Activated CD4-positive, alpha-beta T cell treated with anti-CD3 and anti-CD28 coated beads, Interleukin-2, amount 10 ng/mL, durations not matched to agents 24 days and 14 days (primary cell): ENCODE measurements at places on chromosomes 7 and 10.

DNA sequence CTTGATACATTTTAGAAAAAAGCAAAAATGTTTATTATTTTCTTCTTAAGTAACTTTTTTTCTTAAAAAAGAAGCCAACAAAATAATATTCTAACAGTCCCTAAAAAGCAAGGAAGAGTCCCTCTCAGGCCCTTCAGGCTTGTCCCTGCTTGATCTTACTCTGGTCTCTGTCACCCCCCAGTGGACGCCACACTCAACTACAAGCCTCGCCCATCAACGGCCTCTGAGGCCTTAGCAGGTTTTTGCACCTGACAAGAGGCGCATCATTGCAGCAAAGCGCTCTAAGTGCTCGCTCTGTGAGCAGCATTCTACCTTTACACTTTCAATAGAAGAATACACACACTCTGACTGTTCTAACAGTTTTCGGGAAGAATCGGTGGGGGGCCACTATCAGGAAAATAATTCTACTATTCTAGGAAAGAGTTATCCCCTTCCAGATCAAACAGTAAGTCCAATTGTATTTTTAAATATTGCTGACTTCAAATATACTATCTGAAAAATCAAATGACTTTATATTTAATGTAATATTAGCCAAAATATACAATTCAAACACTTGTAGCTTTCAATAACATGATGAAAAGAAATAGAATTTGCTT lies 139.2 kb downstream of the USP6NL start:
- H3K4me1 ChIP-seq = no peaks in the 10 kb centered on the region
- no peaks in the 10 kb centered on the region for H3K36me3 ChIP-seq
- H3K27ac ChIP-seq = no peak overlapping the region
- H3K27me3 ChIP-seq = no peaks in the 10 kb centered on the region
- no peak overlapping the region for H3K4me3 ChIP-seq
- peak; percentile 91 for DNase-seq

GRCh38 chr10:3213208-3213607 lies 40.6 kb upstream of the PITRM1 start:
- H3K27me3 ChIP-seq = peaks cover 40% of the 10 kb centered on the region
- no peak for DNase-seq
- H3K36me3 ChIP-seq = no peaks in the 10 kb centered on the region
- no peaks in the 10 kb centered on the region for H3K4me1 ChIP-seq

DNA sequence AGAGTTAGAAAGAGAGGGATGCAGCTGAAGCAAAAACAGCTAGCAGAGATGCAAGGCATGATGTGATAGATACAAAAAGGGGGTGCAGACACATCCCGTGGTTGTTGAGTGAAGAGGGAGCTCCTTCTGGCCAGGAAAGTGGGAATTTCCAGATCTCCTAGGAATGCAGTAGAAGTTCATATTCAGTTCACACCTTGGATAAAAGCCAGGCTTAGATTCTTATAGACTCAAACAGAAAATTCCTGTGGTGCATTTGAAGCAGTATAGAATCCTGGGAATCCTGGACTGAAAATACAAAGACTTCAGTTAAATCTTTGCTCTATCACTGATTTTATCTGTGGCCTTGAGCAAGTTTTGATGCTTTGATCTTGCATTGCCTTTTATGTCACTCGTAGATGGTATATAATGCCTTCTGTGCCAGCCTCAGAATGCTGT lies 33.9 kb downstream of the SGPL1 start:
- H3K27ac ChIP-seq = no peak overlapping the region
- peaks cover 42% of the 10 kb centered on the region for H3K36me3 ChIP-seq
- DNase-seq = no peak
- H3K4me1 ChIP-seq = peaks cover 21% of the 10 kb centered on the region
- H3K27me3 ChIP-seq = no peaks in the 10 kb centered on the region
- no peak overlapping the region for H3K4me3 ChIP-seq

GRCh38 chr10:1189166-1190051 lies 133.2 kb downstream of the WDR37 start:
- H3K36me3 ChIP-seq = no peaks in the 10 kb centered on the region
- H3K4me1 ChIP-seq = peaks cover 8% of the 10 kb centered on the region
- H3K27ac ChIP-seq = no peak overlapping the region
- DNase-seq = no peak
- peaks cover 3% of the 10 kb centered on the region for H3K27me3 ChIP-seq

DNA sequence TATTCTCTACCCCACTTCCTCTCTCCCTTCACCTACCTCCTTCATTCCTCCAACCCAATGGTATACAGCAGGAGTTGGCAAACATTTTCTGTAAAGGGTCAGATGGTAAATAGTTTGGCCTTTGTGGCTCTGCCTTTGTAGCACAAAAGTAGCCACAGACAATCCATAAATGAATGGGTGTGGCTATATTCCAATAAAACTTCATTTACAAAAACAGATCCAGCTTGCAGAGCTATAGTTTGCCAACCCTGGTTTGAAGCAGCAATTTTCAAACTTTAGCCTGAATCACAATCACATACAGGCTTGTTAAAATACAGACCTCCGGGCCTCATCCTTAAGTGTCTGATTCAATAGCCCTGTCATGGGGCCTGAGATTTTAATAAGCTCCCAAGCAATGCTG lies 110.5 kb downstream of the CPEB3 start:
- no peak overlapping the region for H3K27ac ChIP-seq
- H3K4me3 ChIP-seq = no peak overlapping the region
- H3K36me3 ChIP-seq = peaks cover 3% of the 10 kb centered on the region
- H3K4me1 ChIP-seq = no peaks in the 10 kb centered on the region
- no peak for DNase-seq

GRCh38 chr7:112108981-112109380 lies 97.2 kb downstream of the DOCK4 start:
- H3K27me3 ChIP-seq = no peaks in the 10 kb centered on the region
- no peaks in the 10 kb centered on the region for H3K36me3 ChIP-seq
- DNase-seq = no peak
- no peak overlapping the region for H3K4me3 ChIP-seq
- no peaks in the 10 kb centered on the region for H3K4me1 ChIP-seq

- peaks cover 24% of the 10 kb centered on the region for H3K4me1 ChIP-seq
- DNase-seq = peak; percentile 58
- H3K27ac ChIP-seq = peak overlapping the region; percentile 93
- H3K36me3 ChIP-seq = peaks cover 15% of the 10 kb centered on the region
These were observed 88.5 kb downstream of the ANKRD7 start for GRCh38 chr7:118312966-118313365.

- H3K4me3 ChIP-seq = no peak overlapping the region
- no peaks in the 10 kb centered on the region for H3K36me3 ChIP-seq
- peaks cover 4% of the 10 kb centered on the region for H3K27me3 ChIP-seq
- DNase-seq = no peak
These were observed 169.5 kb downstream of the CPED1 start for GRCh38 chr7:121157885-121158590.

DNA sequence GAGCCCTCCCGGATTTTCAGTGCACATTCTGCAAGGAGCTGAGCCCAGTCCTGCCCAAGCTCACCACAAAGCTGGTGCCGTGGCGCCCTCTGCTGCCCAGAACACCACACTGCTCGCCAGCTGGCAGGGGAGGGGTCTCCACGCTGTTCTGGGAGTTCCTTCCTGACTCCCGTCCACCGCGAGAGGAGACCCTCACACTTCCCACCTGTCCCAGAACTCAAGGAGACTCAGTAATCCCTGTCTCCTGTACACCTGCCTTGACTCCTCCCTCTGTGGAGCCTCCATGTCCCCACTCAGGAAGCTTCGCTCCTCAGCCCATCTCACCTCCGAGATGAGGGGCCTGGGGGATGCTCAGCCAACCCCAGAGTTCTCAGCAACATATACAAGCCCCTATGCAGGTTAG lies 11.3 kb downstream of the C10orf105 start:
- no peak overlapping the region for H3K27ac ChIP-seq
- no peak overlapping the region for H3K4me3 ChIP-seq
- no peaks in the 10 kb centered on the region for H3K27me3 ChIP-seq
- peaks cover 34% of the 10 kb centered on the region for H3K4me1 ChIP-seq
- H3K36me3 ChIP-seq = no peaks in the 10 kb centered on the region

GRCh38 chr7:138871814-138872090 lies 73.8 kb upstream of the ATP6V0A4 start:
- no peak overlapping the region for H3K4me3 ChIP-seq
- H3K27ac ChIP-seq = no peak overlapping the region
- no peak for DNase-seq

GRCh38 chr7:57216340-57216739 lies 84.1 kb upstream of the ZNF479 start:
- H3K4me1 ChIP-seq = no peaks in the 10 kb centered on the region

DNA sequence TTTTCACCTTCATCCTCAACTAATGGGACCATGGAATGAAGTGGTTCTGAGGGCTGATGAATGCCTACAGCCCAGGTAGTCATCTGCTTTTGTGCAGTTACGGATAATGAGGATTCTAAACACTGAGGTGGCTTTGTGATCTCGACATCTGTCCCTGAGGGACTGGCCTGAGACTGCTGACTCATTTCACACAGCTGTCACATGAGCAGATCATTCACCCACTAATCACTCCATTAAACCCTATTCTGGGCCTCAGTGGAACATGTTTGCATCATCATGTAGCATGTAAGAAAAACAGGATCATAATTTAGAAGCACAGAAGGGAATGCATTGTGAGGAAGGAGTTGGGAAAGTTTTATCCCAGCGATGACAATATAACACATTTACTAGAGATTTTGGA lies 79.4 kb upstream of the FEZF1 start:
- no peaks in the 10 kb centered on the region for H3K27me3 ChIP-seq
- H3K4me1 ChIP-seq = no peaks in the 10 kb centered on the region
- no peak for DNase-seq
- no peak overlapping the region for H3K27ac ChIP-seq

DNA sequence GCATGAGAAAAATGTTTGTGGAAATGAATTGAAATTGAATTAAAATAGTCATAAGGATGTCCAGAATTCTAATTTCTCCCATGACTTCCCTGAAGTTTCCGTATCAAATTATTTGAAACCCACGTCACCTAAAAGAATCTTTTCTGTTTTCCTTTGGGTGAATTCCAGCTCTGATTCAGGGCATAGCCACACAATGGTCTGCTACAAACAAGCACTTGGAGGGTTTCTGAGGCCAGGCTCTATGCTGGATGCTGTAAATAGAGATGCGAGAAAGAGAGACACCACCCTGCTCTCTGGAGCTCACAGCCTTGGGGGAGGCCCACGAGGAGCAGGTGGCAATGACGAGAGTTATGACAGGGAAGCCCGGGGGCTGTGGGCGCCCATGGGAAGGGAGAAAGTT lies 33.6 kb downstream of the GHRHR start:
- H3K36me3 ChIP-seq = no peaks in the 10 kb centered on the region
- no peak overlapping the region for H3K4me3 ChIP-seq
- DNase-seq = no peak
- H3K4me1 ChIP-seq = no peaks in the 10 kb centered on the region
- H3K27me3 ChIP-seq = no peaks in the 10 kb centered on the region

DNA sequence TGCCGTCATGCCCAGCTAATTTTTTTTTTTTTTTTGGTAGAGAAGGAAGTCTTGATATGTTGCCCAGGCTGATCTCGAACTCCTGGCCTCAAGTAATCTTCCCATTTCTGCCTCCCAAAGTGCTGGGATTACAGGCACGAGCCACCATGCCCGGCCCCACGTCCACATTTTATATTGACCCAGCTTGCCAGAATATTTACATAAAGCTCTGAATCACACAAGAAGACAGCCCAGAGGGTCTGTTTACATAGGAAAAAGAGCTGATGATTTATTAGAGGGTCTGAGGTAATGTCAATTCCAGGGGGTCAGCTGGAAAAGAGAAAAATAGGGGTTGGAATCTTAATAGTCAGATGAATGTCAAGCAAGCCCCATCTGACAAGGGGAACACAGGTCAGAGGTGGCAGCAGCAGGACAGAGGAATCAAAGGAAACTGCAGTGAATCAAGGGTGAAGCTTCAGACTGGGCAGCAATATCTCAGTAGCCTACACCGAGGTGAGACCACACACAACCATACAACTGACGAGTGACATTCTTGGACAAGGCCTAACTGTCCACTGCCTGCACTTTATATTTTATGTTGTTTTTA lies 15.8 kb upstream of the SLF2 start:
- peaks cover 64% of the 10 kb centered on the region for H3K27me3 ChIP-seq
- no peak for DNase-seq
- no peak overlapping the region for H3K4me3 ChIP-seq
- H3K4me1 ChIP-seq = peaks cover 1% of the 10 kb centered on the region
- no peak overlapping the region for H3K27ac ChIP-seq

DNA sequence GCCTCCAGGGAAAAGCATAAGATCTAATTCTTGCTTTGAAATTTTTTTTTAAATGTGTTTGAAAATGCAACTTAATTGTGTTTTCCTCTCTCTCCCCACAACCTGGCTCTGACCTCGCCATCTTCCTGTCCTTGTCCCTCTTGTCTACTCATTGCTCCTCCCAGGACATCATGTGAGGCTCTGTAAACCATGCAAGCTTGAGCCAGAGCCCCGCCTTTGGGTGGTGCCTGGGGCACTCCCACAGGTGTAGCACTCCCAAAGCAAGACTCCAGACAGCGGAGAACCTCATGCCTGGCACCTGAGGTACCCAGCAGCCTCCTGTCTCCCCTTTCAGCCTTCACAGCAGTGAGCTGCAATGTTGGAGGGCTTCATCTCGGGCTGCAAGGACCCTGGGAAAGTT lies 9.8 kb upstream of the CDHR1 start:
- H3K4me3 ChIP-seq = no peak overlapping the region
- H3K27me3 ChIP-seq = no peaks in the 10 kb centered on the region
- H3K27ac ChIP-seq = no peak overlapping the region

GRCh38 chr7:47300472-47301104 lies 281.3 kb downstream of the TNS3 start:
- DNase-seq = no peak
- peaks cover 2% of the 10 kb centered on the region for H3K36me3 ChIP-seq
- H3K27me3 ChIP-seq = no peaks in the 10 kb centered on the region
- H3K4me3 ChIP-seq = no peak overlapping the region
- peaks cover 3% of the 10 kb centered on the region for H3K4me1 ChIP-seq
- no peak overlapping the region for H3K27ac ChIP-seq

- H3K4me3 ChIP-seq = no peak overlapping the region
- H3K27me3 ChIP-seq = peaks cover 14% of the 10 kb centered on the region
- H3K4me1 ChIP-seq = no peaks in the 10 kb centered on the region
- no peaks in the 10 kb centered on the region for H3K36me3 ChIP-seq
These were observed 53.3 kb downstream of the DIP2C start for GRCh38 chr10:636016-636730.

DNA sequence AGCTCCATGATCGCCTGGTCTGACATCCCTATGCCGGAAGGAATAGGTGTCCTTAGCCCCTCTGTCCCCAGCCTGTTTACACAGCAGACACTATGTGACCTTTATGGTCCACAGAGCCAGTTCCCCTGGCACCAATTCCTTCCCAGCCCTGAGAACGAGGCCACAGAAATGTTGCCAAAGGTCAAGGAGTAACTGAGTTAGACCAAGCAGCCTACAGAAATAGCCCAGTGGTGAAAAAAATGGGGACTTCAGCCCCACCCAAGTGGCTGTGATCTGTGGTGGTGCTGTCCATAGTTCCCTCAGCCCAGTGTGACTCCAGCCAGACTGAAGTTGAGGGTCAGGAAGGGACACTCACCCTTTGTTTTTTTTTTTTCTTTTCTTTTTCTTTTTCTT lies 2.5 kb downstream of the PGAM2 start:
- H3K27ac ChIP-seq = no peak overlapping the region
- H3K4me3 ChIP-seq = no peak overlapping the region
- no peaks in the 10 kb centered on the region for H3K27me3 ChIP-seq
